ENCODE measurements at places on chromosomes 7 and 10.

DNA sequence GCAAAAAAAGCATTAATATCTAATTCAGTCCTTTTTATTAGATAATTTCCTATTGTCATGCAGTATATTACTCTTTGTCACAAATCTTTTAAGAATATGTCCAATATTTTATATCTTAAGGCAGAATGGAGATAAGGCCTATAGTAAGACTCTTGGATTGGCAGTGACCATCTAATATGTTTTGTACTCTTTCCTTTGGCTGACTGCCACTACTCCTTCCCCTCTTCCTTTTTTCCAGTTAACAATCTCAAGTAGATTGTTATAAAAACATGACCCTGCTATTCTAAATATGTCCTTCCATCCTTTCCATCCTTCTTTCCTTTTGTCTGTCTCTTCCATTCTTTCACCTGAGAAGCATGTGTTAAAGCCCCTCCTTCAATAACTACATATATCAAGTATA is 92.8 kb upstream of the TMEM168 start:
- no peak for DNase-seq
- no peaks in the 10 kb centered on the region for H3K36me3 ChIP-seq
- H3K27ac ChIP-seq, result no peak overlapping the region

- H3K27me3 ChIP-seq, result no peaks in the 10 kb centered on the region
- H3K36me3 ChIP-seq, result no peaks in the 10 kb centered on the region
- H3K27ac ChIP-seq, result peak overlapping the region; percentile 79
- DNase-seq, result no peak
- peak overlapping the region; percentile 82 for H3K4me3 ChIP-seq
- peaks cover 20% of the 10 kb centered on the region for H3K4me1 ChIP-seq
Measured at GRCh38 chr10:114173603-114173920, 441 bp downstream of the CCDC186 start.

DNA sequence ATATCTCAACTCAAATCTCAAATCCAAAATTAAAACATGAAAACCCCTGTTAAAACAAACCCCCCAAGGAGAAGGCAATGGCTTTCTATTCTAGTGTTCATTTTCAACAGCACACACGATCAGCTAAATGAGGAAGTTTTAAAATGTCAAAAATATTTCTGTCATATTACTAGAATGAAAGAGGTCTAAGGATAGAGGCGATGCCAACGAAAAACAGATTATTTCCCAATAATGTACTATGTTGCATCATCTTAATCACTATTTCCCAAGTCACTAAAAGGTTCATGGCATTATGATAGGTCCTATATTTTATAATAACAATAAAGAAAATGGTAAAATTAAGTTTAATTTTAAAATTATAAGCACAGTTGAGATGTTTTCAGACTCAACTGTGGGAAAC is 10.1 kb downstream of the CNOT4 start:
- H3K4me3 ChIP-seq, result no peak overlapping the region
- H3K36me3 ChIP-seq, result no peaks in the 10 kb centered on the region
- no peak for DNase-seq
- H3K4me1 ChIP-seq, result peaks cover 2% of the 10 kb centered on the region
- no peak overlapping the region for H3K27ac ChIP-seq

- H3K4me1 ChIP-seq, result no peaks in the 10 kb centered on the region
- no peak for DNase-seq
- H3K4me3 ChIP-seq, result no peak overlapping the region
- H3K27me3 ChIP-seq, result no peaks in the 10 kb centered on the region
Measured at GRCh38 chr7:44279286-44279685, 46.1 kb downstream of the CAMK2B start.

- no peaks in the 10 kb centered on the region for H3K36me3 ChIP-seq
- H3K4me1 ChIP-seq, result peaks cover 5% of the 10 kb centered on the region
- no peaks in the 10 kb centered on the region for H3K27me3 ChIP-seq
- no peak for DNase-seq
Measured at GRCh38 chr10:128914681-128915080, 552.4 kb upstream of the MGMT start.

- H3K4me3 ChIP-seq, result no peak overlapping the region
- no peak for DNase-seq
- peaks cover 13% of the 10 kb centered on the region for H3K27me3 ChIP-seq
- no peaks in the 10 kb centered on the region for H3K36me3 ChIP-seq
- H3K4me1 ChIP-seq, result no peaks in the 10 kb centered on the region
- no peak overlapping the region for H3K27ac ChIP-seq
Measured at GRCh38 chr7:27229448-27229847, 13.2 kb upstream of the EVX1 start.

GRCh38 chr7:33909318-33909717 is 4.0 kb downstream of the BMPER start:
- no peaks in the 10 kb centered on the region for H3K36me3 ChIP-seq
- peaks cover 3% of the 10 kb centered on the region for H3K4me1 ChIP-seq
- H3K27me3 ChIP-seq, result peaks cover 10% of the 10 kb centered on the region

DNA sequence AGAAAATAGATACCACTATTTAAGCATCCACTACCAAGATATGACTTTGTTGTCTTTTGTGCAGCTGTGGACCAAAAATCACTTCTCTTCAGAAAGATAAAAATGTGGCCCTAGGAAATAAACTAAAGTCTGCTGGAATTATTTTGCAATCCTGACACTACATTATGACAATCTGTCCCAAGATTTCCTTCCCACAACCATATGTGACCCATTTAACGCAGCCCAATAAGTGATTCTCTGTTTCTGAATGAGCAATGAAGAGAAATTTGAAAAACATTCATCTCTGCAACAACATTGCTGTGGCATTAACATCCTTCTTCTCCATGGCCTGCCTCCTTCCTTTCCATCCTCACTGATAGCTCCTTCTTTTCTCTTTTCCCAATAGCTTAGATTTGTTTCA is 212.0 kb downstream of the TSPAN12 start:
- no peak for DNase-seq
- no peaks in the 10 kb centered on the region for H3K27me3 ChIP-seq
- no peak overlapping the region for H3K4me3 ChIP-seq
- no peak overlapping the region for H3K27ac ChIP-seq

DNA sequence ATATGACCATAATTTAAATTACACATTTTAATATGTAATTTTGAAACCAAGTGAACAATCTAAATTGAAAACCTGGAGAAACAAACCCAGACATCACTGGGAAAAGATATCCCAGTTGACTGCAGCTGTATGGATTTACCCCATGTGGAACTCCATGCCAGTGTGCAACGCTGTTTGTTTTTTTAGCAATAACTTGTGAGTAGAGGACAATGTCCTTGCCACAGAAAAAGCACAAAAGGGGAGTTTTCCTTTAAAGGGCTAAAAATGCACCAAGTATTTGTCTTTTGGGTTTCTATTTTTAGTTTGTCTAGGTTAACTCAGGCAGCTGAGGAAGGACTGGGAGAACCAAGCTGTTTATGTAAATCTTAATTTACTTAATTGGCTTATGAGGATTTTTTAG is 15.1 kb upstream of the COL17A1 start:
- no peak for DNase-seq
- no peaks in the 10 kb centered on the region for H3K36me3 ChIP-seq
- no peak overlapping the region for H3K4me3 ChIP-seq
- peaks cover 2% of the 10 kb centered on the region for H3K27me3 ChIP-seq
- H3K27ac ChIP-seq, result no peak overlapping the region
- H3K4me1 ChIP-seq, result no peaks in the 10 kb centered on the region

DNA sequence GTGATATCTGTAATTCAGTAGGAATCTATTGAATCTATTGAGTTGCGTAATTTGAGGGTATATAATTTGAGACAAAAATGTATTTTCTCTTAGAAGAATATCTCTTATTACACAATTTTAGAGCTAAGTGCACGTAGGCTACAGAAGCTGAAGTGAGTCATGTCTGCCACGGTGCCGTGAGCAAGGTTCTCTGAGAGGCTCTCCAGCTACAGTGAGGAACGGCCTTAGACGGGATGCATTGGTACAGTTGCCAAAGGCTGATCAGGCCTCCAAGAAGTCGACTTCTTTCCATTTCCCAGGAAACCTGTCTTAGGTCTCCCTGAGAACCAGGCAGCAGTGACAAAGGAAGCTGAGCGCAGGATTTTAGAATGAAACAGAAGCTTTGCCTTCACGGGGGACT is 28.6 kb downstream of the TCERG1L start:
- peaks cover 14% of the 10 kb centered on the region for H3K27me3 ChIP-seq
- no peak overlapping the region for H3K27ac ChIP-seq

DNA sequence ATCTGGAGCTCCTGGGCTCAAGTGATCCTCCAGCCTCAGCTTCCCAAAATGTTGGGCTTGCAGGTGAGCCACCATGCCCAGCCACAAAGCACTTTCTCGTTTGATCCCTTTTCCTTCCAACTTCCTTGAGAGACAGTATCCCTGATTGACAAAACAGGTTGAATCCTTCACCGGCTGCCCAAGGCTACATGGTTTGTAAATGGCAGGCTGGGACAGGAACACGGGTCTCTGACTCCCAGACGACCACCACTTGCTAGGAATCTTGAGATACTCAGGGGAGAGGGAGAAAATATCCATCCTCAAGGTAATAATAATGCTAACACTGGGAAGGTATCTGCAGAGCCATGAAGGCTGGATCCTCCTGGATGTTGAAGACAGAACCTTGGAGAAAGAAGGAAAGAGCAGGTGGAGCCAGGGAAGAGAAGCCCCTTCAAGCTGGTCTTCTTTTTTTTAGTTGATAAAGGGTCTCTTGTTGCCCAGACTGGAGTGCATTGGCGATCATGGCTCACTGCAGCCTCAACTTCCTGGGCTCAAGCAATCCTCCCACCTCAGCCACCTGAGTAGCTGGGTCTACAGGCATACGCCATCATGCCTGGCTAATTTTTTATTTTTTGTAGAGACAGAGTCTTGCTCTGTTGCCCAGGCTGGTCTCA is 19.8 kb downstream of the MMRN2 start:
- H3K36me3 ChIP-seq, result no peaks in the 10 kb centered on the region
- no peaks in the 10 kb centered on the region for H3K27me3 ChIP-seq
- DNase-seq, result no peak
- H3K4me1 ChIP-seq, result no peaks in the 10 kb centered on the region

- no peak for DNase-seq
- no peak overlapping the region for H3K4me3 ChIP-seq
- no peak overlapping the region for H3K27ac ChIP-seq
Measured at GRCh38 chr7:36019980-36020379, 133.1 kb upstream of the EEPD1 start.

DNA sequence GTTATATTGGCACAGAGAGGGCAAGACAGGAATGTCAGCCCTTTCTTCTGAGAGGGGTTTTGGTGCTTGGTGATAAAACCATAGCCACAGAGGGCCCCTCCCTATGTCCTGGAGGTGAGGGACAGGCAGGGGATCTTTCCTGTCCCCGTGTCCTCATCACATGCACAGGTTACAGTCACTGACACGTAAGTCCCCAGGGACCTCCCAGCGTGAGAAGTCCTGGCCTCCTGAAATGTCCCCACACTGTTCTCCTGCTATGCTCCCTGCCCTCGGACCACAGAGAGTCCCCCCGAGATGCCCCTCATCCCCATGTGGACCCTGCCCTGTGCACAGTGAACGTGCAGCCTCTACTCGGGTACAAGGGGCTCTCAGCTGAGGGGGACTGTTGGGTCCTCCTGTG is 260.4 kb downstream of the ZMYND11 start:
- H3K4me3 ChIP-seq, result no peak overlapping the region
- no peaks in the 10 kb centered on the region for H3K36me3 ChIP-seq
- H3K27me3 ChIP-seq, result peaks cover 5% of the 10 kb centered on the region
- no peak for DNase-seq
- no peak overlapping the region for H3K27ac ChIP-seq
- H3K4me1 ChIP-seq, result no peaks in the 10 kb centered on the region

DNA sequence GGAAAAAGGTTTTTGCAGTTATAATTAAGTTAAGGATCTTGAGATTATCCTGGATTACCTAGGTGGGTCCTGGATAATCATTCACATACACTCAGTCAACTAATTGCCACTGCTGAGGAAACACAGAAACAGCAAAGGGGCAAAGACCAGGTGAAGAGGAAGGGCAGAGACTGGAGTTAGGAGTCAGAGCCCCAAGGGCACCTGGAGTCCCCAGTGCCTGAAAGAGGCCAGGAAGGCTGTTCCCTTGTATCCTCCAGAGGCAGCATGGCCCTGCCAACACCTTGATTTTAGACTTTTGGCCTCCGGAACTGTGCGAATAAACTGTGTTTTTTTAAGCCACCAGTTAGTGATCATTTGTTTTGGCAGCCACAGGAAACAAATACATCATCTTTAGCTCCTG is 24.6 kb downstream of the PRR15 start:
- no peaks in the 10 kb centered on the region for H3K4me1 ChIP-seq
- H3K4me3 ChIP-seq, result no peak overlapping the region
- no peaks in the 10 kb centered on the region for H3K36me3 ChIP-seq
- no peak overlapping the region for H3K27ac ChIP-seq
- no peak for DNase-seq

DNA sequence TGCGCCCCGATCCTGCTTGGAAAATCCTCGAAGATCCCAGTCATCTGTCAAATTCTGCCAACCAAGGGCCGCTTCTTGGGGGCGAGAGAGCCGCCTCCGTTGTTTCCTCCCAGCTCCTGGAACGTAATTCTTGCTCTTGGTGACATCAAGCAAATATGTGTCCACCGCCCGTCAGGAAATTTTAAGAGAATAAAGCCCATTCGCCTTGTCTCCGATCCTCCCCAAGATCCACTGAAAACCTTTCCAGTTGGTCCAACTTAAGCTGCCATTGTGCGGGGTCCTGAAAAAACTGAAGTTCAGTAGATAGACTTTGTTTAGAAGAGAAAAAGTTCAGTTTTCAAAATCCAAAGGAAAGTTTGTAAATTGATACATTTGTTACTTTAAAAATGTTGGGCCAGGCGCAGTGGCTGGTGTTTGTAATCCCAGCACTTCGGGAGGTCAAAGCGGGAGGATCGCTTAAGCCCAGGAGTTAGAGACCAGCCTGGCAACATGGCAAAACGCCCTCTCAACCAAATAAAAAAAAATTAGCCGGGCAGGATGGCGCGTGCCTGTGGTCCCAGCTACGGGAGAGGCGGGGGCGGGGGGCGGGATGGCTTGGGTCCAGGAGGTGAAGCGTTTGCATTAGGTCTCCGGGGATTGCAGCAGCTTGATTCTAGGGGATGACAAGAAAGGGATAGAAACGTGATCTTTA is 1.0 kb upstream of the ZNF800 start:
- H3K27me3 ChIP-seq, result no peaks in the 10 kb centered on the region
- H3K36me3 ChIP-seq, result peaks cover 12% of the 10 kb centered on the region
- H3K4me1 ChIP-seq, result peaks cover 25% of the 10 kb centered on the region
- peak overlapping the region; percentile 94 for H3K4me3 ChIP-seq
- no peak for DNase-seq

- H3K27me3 ChIP-seq, result peaks cover 19% of the 10 kb centered on the region
- no peaks in the 10 kb centered on the region for H3K36me3 ChIP-seq
- no peaks in the 10 kb centered on the region for H3K4me1 ChIP-seq
- no peak overlapping the region for H3K4me3 ChIP-seq
- DNase-seq, result no peak
Measured at GRCh38 chr10:127997937-127998336, 91.0 kb downstream of the PTPRE start.
